ENCODE measurements at places on chromosomes 1 and 21. TPM values are rescaled to one million over a fixed set of nuclear protein-coding genes. Genes with fewer than 3 reads are reported as not detected.

CA6 gene
- 0.35 TPM for polyA plus RNA-seq

LCE4A gene
- not detected for polyA plus RNA-seq

DR1 gene
- 64.0 TPM for polyA plus RNA-seq

C1orf21 gene
- 0.48 TPM for polyA plus RNA-seq

IL19 gene
- not detected for polyA plus RNA-seq

MPL gene
- polyA plus RNA-seq: not detected

LDLRAD1 gene
- not detected for polyA plus RNA-seq

HAO2 gene
- polyA plus RNA-seq: not detected

ITLN2 gene
- not detected for polyA plus RNA-seq

KCNE2 gene
- 0.29 TPM for polyA plus RNA-seq

LPAR3 gene
- 2.5 TPM for polyA plus RNA-seq

TDRD5 gene
- not detected for polyA plus RNA-seq

LCE1C gene
- polyA plus RNA-seq: not detected

TCHH gene
- polyA plus RNA-seq: not detected

FAM72B gene
- polyA plus RNA-seq: not detected

CD247 gene
- polyA plus RNA-seq: 404 TPM

GBP6 gene
- polyA plus RNA-seq: 0.30 TPM

MROH7 gene
- polyA plus RNA-seq: not detected

LYPLAL1 gene
- polyA plus RNA-seq: 33.4 TPM

ATP1A4 gene
- polyA plus RNA-seq: not detected

MYOM3 gene
- polyA plus RNA-seq: not detected

ADGRL4 gene
- not detected for polyA plus RNA-seq

LCE6A gene
- polyA plus RNA-seq: not detected

LORICRIN gene
- not detected for polyA plus RNA-seq

TMEM61 gene
- not detected for polyA plus RNA-seq

IGSF9 gene
- not detected for polyA plus RNA-seq

DCDC2B gene
- not detected for polyA plus RNA-seq

LCE3D gene
- polyA plus RNA-seq: not detected

GBP7 gene
- polyA plus RNA-seq: not detected

NR1I3 gene
- polyA plus RNA-seq: 0.13 TPM

PYCR2 gene
- polyA plus RNA-seq: 86.6 TPM

AGRN gene
- polyA plus RNA-seq: not detected

DIP2A gene
- polyA plus RNA-seq: 17.8 TPM

DIRAS3 gene
- not detected for polyA plus RNA-seq

APCS gene
- polyA plus RNA-seq: not detected

CLDN8 gene
- polyA plus RNA-seq: not detected

TINAGL1 gene
- polyA plus RNA-seq: not detected
